ENCODE measurements at places on chromosomes 5 and 9.

- DNase-seq, result no peak
Measured at GRCh38 chr9:112884721-112885120, 6.0 kb downstream of the SLC46A2 start.

GRCh38 chr5:6225121-6225607 is 153.2 kb downstream of the MED10 start:
- DNase-seq, result no peak

DNA sequence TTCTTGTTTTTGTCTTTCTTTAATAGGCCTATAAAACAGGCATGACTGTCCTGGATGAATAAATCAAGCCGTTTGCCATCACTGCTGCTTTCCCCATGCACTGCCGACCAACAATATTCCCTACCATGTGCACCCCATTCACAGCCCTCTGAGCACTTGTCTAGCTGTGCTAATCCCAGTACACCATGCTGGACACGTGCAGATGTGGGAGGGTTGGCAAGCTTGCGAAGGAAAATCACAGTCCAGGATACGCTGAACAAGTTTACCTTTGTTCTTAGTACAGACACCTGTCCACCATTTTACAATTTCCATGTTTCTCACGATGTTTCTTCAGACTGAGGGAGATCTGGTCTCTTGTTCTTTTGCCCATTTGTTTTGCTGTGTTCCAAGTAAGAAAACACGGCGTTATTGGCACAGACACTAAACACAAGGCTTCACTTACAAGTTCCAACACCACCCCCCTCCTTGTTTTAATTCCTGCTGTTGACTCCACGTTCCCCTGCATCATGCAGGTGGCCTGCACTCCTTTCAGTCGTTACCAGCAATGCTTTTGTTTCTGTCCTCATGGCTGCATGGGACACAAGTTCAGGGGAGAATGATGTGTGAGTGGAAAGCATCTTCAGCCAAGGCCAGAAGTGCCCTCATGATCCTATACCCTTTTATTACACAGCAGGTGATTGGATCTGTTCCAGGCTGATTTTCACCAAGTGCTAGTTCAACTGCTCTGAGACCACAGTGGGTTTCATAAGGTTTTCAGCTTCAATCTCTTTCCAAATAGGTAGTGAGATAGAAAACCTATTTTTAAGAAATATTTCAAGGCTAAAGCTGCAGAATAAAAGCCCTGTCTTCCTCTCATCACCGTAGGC is 608.9 kb downstream of the IRX1 start:
- no peak for DNase-seq

- DNase-seq, result peak; percentile 45
Measured at GRCh38 chr5:143222287-143223231, 180.9 kb downstream of the NR3C1 start.

DNA sequence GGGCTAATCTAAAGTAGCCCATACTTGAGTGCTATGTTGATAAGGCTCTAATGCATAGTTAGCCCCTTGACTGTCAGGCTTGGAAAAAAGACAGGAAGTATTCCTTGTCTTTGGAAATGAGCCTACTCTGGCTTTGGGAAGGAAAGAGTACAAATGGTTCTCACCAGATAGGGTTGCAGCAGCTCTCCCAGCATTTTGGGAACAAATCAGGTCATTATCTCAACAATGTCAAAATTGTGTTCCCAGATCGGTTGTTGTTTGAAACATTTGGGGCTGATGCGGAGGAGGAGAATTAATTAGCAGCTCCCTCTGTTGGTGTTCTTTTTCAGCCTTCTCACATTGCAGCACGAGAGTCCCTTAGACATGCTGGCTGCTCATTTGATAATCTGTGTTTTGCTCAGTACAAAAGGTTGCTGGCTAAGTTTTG is 294.7 kb upstream of the DMRT1 start:
- no peak for DNase-seq

DNA sequence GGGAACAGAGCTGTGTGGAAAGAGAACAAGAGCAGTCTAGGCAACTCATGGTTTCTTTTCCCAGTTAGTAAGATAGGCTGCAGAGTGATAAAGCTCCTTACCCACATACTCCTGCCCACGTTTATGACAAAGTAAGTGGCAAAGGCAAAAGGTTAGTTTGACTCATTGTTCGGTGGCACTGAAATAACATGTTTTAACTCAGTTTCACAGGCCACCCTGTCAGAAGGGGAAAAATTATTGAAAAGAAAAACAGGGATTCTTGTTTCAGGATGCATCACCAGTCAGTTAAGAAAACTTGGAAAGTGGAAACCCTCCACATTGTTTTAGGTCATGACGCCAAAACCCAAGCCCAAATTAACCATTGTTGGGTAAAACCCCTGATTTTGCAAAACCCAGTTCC is 22.3 kb upstream of the DAB2 start:
- peak; percentile 24 for DNase-seq

DNA sequence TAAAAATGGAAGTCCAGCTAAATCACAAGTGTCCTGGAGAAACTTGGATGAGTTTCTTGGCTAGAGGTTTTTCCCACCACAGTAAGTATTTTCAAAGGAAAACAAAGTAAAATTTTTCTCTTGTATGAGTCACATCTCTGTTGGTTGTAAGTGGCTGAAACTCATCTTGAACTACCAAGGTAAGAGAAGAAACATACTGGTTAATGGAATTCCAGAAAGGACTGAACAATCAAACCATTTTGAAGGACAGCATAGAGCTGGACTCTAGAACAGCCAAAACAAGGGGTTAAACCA is 102.8 kb upstream of the CDKN2B start:
- peak; percentile 83 for DNase-seq

DNA sequence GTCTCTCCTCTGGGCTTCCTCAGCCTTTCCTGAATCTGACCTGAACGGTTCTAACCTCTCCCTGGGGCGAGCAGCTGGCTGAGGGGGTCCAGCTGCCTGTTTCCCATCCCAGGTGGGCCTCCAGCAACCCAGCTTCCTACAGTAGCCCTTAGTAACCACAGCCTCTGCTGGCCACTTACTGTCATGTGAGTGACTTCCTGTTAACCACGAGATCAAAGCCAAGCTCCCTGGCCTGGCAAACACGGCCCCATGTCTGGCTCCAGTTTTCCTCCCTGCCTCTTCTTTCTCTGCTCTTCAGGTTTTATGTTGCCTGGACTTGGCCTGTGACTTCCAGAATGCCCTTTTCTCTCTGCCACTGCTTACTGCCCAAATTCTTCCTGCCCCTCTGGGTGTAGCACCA is 47.2 kb upstream of the DAB2IP start:
- no peak for DNase-seq

- no peak for DNase-seq
Measured at GRCh38 chr5:76341651-76342334, 61.3 kb upstream of the IQGAP2 start.

DNA sequence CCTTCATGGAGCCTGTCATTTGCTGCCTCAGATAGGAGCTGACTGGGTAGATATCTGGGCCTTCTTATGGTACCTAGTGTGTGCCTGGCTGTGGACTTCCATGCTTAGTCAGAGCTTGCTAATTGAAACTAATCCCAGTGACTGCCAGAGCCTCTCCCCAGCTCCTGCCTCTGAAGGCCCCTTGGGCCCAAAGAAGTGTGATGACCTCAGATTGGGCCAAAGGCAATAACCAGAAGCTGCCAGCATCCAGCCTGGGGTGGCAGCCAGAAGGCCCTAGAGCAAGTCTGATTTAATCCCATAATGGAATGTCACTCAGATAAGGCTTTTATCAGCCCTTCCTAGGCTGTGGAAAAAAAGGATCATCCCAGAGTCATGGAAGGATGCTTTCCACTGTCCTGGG is 17.1 kb upstream of the CDC23 start:
- DNase-seq, result peak; percentile 47

DNA sequence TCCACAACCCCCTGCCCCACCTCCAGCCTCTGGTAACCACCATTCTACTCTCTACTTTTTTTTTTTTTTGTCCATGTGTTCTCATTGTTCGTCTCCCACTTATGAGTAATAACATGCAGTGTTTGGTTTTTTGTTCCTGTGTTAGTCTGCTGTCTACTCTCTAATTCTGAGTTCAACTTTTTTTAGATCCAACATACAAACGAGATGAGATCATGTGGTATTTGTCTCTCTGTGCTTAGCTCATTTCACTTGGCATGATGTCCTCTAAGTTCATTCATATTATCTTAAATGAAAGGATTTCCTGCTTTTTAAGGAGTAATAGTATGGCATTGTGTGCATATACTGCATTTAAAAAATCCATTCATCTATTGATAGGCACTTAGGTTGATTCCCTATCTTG is 130.9 kb downstream of the NMUR2 start:
- DNase-seq, result peak; percentile 16

- peak; percentile 13 for DNase-seq
Measured at GRCh38 chr5:27821681-27822080, 783.3 kb upstream of the CDH9 start.

- DNase-seq, result no peak
Measured at GRCh38 chr5:140106805-140107311, 7.1 kb upstream of the PURA start.

DNA sequence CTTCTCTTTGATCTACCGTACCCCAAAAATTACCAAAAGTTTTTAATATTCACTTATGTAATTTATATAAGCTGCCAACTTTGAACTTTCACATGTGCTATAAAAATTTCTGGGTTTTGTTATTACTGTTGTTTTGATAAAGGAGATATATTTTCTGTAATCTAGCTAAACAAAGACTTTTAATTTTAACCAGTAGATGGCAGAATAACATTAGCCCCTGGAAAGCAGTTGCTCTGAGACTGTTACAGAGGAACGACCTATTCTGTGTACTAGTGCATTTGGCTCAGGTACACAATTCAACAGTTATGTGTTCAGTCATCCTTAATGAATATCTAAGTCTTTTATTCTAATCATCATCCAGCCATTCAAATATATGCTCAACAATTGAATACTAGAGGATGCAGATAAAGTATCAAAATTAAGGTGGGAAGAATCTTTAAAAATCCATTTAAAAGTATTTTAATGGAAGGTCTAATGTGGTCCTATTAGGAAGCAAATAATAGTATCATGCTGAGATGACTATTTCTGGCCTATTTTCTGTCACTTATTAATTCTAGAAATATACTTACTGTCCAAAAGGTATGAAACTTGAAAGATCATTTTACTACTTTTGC is 8.6 kb downstream of the KLHL9 start:
- DNase-seq, result peak; percentile 42

GRCh38 chr9:135769489-135770202 is 67.7 kb downstream of the KCNT1 start:
- no peak for DNase-seq

- peak; percentile 46 for DNase-seq
Measured at GRCh38 chr9:98074115-98074990, 17.8 kb downstream of the NANS start.

GRCh38 chr5:98713027-98713426 is 60.4 kb upstream of the RGMB start:
- peak; percentile 74 for DNase-seq

GRCh38 chr9:13586587-13587374 is 307.3 kb upstream of the MPDZ start:
- no peak for DNase-seq

DNA sequence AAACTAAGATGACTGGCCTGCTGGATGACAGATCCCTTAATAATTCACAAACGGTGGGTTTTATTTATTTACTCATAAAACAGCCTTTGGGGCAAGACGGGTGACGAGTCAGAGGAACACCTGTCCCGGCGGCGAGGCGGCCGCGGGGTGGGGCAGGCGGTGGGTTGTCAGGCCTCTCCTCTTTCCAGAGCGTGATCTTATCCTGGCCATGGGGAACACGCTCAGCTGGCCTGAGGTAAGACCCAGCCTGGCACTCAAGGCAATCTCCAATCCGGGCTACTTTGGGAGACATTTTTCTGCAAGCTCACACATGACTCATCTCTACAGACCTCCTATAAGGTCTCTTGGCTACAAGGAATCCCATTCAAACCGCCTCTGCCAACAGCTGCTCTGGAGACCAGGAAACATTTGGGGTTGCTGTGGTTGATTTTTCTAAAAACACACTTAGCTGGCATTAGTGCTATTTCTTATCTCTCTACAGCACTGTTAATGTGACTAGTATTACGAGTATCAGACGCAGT is 6.3 kb downstream of the RAPGEF1 start:
- peak; percentile 92 for DNase-seq

- no peak for DNase-seq
Measured at GRCh38 chr5:156155598-156155997, 171.4 kb upstream of the SGCD start.

DNA sequence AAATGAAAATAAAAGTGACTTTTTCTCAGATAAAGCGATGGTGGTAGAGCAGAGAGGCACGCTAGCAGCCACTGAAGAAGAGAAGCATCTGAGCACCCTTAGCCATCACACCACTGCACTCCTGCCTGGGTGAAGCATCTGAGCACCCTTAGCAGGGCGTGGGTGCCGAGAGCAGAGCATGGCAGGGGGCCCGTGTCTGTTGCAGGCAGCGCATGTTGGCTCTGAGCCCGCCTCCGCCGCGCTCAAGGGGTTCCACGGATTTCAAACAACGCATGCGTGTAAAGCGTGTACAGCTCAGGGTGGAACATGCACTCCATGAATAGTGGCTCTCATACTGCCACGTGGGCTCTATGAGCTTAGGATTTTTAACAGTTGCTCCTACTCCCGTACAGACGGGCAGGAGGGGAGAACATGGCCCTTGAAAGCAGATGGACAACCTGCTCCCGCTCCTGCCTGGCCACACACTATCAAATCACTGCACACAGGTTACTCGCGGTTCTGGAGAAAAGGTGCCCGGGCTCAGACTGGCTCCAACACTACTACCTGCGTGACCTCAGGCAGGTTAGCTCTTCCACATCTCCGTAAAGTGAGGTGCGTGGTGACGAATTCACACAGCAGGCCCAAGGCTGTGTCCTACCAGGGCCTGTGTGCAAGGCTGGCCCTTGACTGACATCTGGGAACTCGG is 12.1 kb downstream of the LRRC14B start:
- DNase-seq, result no peak

GRCh38 chr9:109590966-109591365 is 92.9 kb upstream of the PTPN3 start:
- no peak for DNase-seq

DNA sequence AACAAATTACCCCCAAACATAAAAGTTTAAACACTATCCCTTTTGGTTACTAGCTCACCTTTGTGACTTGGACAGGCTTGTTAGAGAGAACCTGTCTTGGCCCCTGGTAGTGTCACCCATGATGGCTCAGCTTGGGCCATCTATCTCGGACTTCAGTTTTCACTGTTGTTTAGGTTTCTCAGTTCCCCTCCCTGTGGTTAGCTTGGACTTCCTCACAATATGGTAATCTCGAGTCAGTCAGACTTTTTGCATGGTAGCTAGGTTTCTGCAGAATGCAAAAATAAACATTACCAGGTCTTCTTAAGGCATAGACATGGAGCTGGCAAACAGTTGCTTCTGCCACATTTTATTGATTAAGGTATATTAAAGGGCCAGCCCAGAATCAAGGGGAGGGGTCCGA is 324.3 kb upstream of the RORB start:
- no peak for DNase-seq

- no peak for DNase-seq
Measured at GRCh38 chr9:3074247-3074646, 230.4 kb upstream of the PUM3 start.

Measured in fibroblast of skin of right biceps (primary cell).